ENCODE measurements at places on chromosomes 2 and 18.

GRCh38 chr2:17749753-17750438, 3.7 kb downstream of the SMC6 start:
- no peak for DNase-seq

DNA sequence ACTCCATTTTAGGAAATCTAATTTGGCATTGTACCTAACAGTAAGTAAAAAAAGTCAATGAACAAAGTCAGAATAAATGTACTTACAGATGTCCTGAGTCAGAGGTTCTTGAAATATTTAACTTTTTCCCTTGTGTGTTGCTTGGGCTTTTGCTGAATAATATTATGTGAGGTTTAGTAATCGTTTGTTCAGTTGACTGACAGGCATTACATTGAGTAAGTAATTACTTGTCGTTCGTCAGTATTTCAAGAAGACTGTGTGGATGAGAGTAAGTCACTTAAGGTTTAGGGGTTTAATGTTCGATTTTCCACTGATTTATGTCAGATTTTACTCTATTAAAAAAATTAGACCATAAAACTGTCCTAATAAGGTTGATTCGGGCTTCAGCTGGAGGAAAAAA, 342.9 kb downstream of the LRRTM4 start:
- DNase-seq, result no peak

GRCh38 chr2:46865181-46865970, 50.2 kb downstream of the MCFD2 start:
- no peak for DNase-seq

DNA sequence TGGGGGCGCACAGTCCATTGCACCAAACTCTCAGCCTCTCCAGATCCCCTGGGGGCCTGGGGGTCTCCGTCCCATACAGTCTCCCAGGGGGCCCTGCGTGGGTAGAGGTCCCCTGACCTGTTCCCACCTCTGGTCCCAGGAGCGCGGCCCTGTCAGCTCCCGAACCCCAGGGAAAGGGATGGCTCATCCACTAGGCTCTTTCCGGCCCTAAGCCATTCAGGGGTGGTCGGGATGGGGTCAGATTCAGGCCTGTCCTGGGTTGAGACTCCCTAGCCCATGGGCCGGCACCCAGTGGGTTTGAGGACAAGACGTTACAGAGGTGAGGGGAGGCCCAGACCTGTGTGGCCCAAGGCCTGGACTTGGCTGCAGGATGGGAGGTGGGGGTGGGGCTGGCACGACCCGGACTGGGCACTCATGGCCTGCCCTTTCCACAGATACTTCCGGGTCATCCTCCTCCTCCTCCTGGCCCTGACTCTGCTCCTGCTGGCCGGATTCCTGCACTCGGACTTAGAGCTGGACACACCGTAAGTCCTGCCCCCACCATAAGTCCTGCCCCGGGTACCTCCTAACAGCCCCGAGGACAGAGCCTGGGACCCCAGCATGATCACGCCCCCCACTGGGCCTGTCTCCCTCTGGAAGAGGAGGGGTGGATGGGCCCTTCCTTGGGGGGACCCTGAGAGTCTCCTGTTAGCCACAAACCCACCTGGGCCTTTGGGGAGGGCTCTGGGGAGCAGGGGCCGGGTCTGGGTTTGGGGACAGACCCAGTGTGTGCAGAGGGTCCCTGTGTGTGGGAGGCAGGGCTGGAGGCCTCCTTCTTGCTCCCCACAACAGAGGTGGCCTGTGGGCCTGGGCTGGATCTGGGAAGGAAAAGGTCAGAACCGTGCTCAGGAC, 10.1 kb upstream of the NEU4 start:
- DNase-seq, result no peak

DNA sequence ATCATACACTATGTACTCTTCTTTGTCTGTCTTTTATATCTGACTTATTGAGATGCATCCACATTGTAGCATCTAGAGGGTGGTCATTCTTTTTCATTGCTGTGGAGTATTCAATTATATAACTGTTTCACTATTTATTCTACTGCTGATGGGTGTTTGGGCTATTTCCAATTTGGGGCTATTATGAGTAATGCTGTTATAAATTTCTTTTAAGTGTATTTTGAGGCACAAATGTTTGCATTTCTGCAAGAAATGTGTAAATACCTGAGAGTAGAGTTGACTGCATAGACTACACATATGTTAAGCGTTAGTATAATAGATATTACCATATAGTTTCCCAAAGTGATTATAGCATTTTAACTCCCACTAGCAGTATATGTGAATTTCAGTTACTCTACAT, 26.9 kb upstream of the PPP1R1C start:
- no peak for DNase-seq
